RWPE2 (cell line): ENCODE measurements at places on chromosomes 6 and 20.

DNA sequence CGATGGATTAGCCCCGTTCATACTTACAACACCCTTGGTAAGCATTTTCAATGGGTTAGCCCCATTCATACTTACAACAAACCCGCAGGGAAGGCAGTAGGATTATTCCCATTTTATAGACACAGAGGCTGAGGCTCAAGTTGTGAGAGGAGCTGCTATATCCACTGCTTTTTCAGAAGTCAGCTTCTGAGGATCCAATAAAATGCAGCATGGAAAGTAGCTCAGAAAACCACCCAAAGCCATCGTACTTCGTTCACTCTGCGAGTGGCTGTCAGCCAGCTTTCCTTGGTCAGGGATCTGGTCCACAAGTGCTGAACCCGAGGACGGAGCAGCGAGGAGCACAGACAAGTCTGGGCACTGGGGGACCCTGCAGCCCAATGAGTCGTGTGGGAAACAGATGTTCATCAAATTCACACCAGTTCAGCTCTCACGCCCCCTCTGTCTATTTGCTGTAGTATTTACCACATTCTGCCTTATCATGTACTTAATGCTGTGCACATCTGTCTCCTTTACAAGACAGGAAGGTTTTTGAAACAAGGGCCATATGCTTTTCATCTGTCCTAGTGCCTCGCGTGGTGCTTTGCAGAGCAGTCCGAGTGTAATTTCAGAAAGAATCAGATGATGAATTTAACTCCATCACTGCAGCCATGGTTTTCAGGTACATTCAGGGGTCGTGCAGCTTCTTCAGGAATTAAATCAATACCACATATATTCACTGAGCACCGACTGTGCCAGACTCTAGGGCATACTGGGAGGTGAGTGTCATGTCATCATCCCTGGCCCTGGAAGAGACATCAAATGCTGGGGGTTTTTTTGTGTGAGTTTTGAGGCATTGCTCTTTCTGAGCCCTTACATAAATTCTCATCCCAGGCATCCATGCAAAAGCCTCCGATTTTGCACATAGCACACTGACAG, 256.9 kb downstream of the CDH26 start:
- no peaks in the 10 kb centered on the region for H3K4me1 ChIP-seq
- H3K27ac ChIP-seq: no peak overlapping the region
- peaks cover 30% of the 10 kb centered on the region for H3K27me3 ChIP-seq

DNA sequence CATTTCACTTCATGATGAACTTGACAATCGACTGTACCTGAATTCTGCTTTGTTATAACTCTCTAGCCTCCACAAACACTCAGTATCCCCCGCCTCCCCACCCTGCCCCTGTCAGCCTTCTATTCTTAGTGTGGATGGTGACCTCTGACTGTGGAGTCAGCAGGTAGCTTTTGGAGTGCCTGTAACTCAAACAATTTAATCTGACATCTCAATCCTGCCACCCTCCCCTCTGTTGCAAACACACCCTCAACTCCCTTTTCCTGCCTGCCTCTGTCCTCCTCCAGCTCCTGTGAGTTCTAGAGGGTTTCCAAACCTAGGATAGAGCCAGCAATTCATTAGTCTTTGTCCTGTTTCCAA, 20.3 kb downstream of the DAAM2 start:
- no peaks in the 10 kb centered on the region for H3K36me3 ChIP-seq
- H3K4me3 ChIP-seq: no peak overlapping the region
- H3K27ac ChIP-seq: no peak overlapping the region
- H3K27me3 ChIP-seq: no peaks in the 10 kb centered on the region

GRCh38 chr6:130847001-130847910, 20.1 kb downstream of the SMLR1 start:
- no peak overlapping the region for H3K4me3 ChIP-seq
- no peak for DNase-seq
- no peak overlapping the region for H3K27ac ChIP-seq
- no peaks in the 10 kb centered on the region for H3K4me1 ChIP-seq

- DNase-seq: no peak
- no peaks in the 10 kb centered on the region for H3K4me1 ChIP-seq
- H3K27ac ChIP-seq: no peak overlapping the region
- H3K4me3 ChIP-seq: no peak overlapping the region
- H3K27me3 ChIP-seq: peaks cover 3% of the 10 kb centered on the region
- no peaks in the 10 kb centered on the region for H3K36me3 ChIP-seq
Observed at GRCh38 chr6:166760288-166760687, 133.2 kb upstream of the RPS6KA2 start.

DNA sequence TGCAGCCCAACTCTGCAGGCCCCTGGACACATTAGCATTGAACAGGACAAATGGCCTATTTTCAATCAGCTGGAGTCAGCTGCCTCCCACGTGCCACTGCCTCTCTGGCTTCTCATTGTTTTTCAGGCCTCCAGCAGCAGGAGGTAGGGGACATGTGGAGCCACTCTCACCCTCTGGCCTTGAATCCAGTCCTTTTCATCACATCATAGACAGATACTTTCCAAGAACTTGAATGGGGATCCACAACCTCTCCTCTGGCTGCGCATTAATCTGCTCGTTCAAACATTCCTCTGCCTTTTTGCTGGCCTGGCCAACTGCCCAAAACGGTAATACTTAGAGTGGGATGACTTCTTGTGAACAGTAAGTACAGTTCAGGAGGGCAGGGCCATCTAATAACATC, 592.3 kb downstream of the PKHD1 start:
- H3K27me3 ChIP-seq: no peaks in the 10 kb centered on the region
- H3K27ac ChIP-seq: no peak overlapping the region
- H3K4me3 ChIP-seq: no peak overlapping the region

- no peak overlapping the region for H3K27ac ChIP-seq
- no peaks in the 10 kb centered on the region for H3K27me3 ChIP-seq
- H3K36me3 ChIP-seq: no peaks in the 10 kb centered on the region
- DNase-seq: no peak
- H3K4me3 ChIP-seq: no peak overlapping the region
Observed at GRCh38 chr6:88143421-88144157, 22.6 kb downstream of the CNR1 start.
